ENCODE measurements at places on chromosomes 2 and 18. TPM values are rescaled to one million over a fixed set of nuclear protein-coding genes. Genes with fewer than 3 reads are reported as not detected.

GRCh38 chr2:232386490-232386739 lies 7.9 kb downstream of the ALPP start:
- no peak for DNase-seq

- DNase-seq: peak; percentile 9
Measured at GRCh38 chr2:186068139-186068801, 329.7 kb downstream of the FSIP2 start.

- DNase-seq: no peak
Measured at GRCh38 chr2:220162320-220162719, 534.9 kb downstream of the SLC4A3 start.

DNA sequence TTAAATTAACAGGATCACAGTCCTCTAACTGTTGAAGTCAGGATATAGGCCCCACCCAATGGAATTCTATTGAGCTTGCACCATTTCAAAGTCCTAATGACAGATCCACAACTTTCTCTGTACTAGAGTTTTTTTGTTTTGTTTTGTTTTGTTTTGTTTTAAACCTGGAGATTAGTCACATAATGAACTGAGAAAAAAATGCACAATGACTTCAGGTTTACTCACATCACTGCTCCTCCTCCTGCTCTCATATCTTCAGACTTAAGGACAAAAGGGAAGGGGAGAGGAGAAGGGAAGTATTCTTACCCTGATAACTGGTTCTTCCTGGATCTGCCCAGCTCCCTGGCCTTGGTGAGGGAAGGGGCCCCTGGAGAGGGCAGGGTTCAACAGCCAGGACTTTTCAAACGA lies 208.2 kb upstream of the EPHA4 start:
- no peak for DNase-seq

DNA sequence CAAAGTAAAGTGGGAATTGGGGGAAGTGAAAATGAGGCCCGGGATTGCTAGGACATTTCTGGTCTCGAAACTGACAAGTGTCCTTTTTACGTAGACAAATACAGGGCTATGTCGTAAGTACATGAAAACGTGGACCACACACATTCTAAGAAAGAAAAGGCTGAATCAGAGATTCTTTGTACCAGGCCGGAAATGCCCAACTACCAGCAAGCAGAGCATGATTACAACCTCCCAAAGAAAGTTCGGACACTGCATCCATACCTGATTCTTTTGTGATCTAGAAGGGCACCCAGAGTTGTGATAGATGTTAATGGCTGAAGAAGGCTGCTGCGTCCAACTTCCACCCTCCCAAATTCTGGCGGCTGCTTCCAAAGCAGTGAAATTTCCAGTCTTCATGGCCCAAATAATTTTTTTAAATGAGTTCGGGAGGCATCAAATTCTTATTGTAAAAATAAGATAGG lies 1.7 kb downstream of the RBMS1 start:
- peak; percentile 28 for DNase-seq

GRCh38 chr2:36147670-36148390 lies 207.7 kb upstream of the CRIM1 start:
- DNase-seq: no peak

- DNase-seq: no peak
Measured at GRCh38 chr2:186347472-186347871, 138.6 kb upstream of the ZC3H15 start.

GRCh38 chr18:77178559-77178958 lies 46.0 kb upstream of the MBP start:
- DNase-seq: no peak

GRCh38 chr2:218397463-218397819 lies 2.2 kb upstream of the CTDSP1 start:
- DNase-seq: no peak

DNA sequence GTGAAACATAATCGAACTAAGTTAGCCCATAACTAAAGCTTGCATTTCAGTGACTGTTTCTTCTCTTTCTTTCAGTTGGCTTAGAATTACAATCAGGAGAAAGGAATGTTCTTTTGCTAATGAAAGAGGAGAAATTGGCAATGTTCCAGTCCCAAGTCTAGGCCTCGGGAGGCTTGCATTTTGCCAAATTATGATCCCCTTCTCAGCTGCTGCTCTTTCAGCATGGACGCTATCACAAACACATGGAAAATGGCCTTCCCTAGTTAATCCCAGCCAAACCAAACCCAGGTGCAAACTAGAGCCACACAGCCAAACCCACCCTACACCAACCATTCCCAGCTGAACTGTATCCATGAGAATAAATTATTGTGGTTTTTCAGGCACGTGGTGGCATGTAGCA lies 605.2 kb upstream of the LRRTM4 start:
- DNase-seq: no peak

DNA sequence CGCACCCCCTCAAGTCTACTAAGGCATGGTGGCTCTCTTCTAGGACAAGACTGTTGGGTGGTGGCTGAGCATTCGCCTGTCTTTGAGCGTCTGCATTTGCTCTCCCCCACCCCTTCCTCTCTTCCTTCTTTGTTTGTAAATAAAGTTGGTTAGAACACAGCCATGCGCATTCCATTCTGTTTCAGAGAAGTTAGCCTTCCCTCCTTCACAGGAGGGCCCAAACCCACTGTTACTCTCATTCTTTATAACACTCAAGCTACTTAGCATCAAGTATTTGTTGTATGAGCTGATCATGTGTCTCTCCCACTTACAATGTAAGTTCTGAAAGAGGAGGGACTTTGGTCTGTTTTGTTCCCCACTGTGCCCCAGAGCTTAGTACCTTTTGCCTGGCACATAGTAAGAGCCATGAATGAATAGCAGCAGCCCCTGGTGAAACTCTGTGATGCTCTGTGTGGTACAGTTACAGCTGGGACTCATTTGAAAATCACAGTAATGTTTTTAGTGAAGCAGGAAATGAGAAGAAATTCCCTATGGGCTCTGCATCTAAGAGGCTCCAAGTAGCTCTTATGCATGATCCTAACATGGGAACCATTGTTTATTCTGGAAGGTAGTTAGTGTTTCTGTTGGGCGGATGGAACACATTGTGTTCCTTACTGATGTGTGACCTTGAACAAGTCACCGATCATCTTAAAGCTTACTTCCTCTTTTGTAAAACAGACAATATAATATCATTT lies 7.7 kb downstream of the MGAT5 start:
- no peak for DNase-seq

GRCh38 chr2:134421556-134422328 lies 167.9 kb downstream of the MGAT5 start:
- DNase-seq: no peak

DNA sequence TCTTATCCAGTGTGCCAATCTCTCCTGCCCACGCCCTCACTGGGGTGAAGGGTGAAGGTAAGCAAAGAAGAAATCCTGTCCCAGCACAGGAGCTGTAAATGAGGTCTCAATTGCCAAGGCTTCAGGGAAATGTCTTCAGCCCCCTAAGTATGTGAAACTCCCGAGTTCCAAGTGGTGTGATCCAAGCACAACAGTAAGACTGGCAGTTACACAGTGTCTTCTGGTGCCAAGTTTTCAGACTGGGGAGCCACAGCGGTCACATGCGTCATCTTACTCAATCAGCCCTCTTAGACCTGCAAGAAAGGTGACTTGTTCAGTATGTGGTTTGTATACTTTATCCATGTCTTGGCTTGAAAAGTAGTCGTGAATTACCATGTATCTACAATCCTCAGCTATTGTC lies 55.0 kb upstream of the SPRED2 start:
- DNase-seq: no peak

GRCh38 chr2:148971547-148971946 lies 67.0 kb upstream of the LYPD6B start:
- no peak for DNase-seq

DNA sequence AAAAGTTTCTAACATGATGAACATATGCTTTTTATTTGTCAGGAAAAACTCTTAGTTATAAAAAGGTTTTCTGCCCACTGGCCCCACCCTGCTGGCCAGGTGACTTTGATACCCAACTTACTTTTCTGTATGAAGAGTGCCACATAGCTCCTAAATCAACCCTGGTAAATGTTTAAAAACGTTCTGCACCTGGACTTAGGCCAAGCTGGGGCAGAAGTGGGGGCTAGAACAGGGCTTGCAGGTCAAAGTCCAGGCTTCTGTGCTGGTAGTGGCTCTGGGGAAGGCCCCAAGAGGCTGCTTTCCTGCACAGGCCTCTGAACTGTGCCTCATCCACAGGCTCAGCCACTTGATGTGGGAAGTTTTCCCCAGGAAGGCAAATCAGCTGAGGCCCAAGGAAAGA lies 171.7 kb downstream of the ANKRD30B start:
- DNase-seq: no peak

GRCh38 chr2:85554980-85555612 lies 6.2 kb downstream of the GGCX start:
- no peak for DNase-seq

DNA sequence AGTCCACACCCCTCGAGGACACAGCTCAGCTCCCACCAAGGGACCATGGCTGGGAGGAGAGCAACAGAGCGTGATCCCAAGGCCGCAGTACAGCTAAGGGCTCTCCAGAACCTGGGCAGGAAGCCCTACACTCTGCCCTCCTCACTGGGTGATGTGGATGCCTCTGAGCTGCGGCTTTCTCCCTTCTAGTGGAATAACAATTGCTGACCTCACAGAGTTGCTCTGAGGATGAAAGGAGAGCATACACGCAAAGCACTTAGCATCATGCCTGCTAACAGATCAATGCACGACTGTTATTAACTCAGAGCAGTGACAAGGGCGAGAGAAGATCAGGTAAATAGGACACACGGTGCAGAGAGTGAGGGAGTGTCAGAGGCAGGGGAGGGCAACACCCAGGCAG lies 74.2 kb downstream of the ZFP36L2 start:
- no peak for DNase-seq

GRCh38 chr2:148933456-148933855 lies 58.4 kb downstream of the KIF5C start:
- no peak for DNase-seq

DNA sequence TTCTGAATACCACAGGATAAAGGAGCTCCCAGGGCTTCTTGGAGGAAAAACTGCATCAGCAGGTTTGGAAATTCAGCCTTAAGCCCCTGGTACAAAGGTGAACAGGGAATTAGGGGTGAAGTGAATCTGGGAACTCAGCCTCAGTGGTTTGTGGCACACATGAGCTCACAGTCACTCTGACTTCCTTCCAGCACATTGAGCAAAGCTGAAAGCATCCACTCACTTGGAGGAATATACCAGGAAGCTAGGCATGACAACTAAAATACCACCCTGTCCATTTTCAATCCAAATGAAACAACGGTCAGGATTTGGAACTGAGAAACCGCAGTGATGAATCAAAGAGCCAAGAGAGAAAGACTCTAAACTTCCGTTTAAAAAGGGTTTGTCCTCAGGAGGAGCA lies 216.1 kb downstream of the ICOS start:
- DNase-seq: no peak

GRCh38 chr18:24263050-24263449 lies 124.2 kb downstream of the CABYR start:
- no peak for DNase-seq

GRCh38 chr2:157363612-157364101 lies 38.0 kb upstream of the ERMN start:
- DNase-seq: no peak

DNA sequence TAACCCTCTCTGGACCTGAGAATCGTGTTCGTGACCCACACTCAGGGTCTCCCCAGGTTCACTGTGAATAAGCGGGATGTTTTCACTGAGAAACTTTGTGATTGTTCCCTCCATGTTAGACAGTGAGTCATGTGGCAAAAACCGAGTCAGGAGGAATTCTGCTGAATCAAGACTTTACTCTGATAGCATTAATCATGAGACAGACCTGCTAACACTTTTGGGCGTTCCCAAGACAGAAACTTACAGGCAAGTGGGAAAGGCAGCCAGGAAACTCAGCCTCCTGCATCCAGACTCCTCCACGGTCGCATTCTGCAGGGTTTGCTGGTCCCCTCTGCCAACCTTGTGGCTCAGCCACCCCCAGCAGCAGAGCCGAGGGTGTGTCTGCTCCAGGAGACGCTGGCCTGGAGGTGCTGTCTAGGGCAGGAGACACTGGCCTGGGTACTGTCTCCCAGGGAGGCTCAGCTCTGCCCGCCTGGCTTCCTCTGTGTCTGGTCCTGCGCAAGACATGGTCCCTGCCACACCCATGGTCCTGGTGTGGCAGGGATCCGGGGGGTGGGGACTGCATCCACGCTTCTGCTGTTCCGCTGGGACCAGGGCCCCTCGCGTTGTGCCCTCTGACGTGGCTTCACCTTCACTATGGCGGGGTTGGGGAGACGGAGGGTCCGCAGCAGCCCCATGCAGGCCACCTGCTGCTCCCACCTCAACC lies 177.4 kb downstream of the TWIST2 start:
- DNase-seq: no peak

- no peak for DNase-seq
Measured at GRCh38 chr2:200622106-200622505, 36.3 kb downstream of the AOX1 start.

GRCh38 chr2:42812899-42813479 lies 20.6 kb upstream of the HAAO start:
- no peak for DNase-seq

DNA sequence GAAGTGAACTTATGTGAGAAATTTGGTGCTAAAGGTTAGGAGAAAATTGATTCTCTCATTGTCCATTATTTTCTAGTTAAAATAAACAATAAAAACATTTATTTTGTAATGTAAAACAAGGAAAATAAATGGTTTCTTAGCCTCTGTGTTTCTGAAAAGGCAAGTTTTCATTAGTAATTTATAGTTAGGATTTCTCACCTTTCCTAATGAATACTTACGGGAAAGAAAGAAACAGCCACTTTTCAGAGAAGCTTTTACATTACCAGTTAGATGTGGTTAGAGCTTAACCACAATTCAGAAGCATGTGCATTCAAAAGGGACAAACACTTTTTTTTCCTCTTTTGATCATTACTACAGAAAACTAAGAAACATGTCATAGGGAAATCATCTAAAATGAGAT lies 18.8 kb downstream of the NEMP2 start:
- no peak for DNase-seq

GRCh38 chr2:85986121-85986520 lies 97.3 kb upstream of the ST3GAL5 start:
- no peak for DNase-seq

DNA sequence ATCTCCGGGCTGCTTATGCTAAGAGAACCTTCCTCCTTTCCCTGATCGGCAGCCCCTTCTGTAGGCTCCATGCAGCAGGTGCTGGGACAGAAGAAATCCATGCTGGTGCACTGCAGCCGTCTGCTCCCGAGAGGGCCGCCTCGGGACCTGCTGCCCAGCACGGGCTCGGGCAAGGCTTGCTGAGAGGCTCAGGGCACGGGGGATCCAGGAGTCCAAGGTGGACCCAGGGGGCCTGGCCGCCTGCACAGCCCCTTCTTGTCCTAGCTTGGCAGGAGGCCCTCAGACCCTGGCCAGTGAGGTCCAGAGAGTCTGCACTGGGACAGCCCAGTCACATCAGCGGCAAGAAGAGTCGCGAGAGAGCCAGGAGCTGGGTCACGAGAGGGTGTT lies 13.3 kb upstream of the DUSP2 start:
- DNase-seq: no peak

GRCh38 chr2:120986898-120987650 lies 251.4 kb downstream of the GLI2 start:
- DNase-seq: no peak

The SCN9A gene
- polyA plus RNA-seq: 1.4 TPM

The KRCC1 gene
- polyA plus RNA-seq: 50.7 TPM

The CLEC4F gene
- polyA plus RNA-seq: not detected

The CNTNAP5 gene
- not detected for polyA plus RNA-seq

The CCDC68 gene
- polyA plus RNA-seq: 6.9 TPM

The ARL4C gene
- 48.8 TPM for polyA plus RNA-seq

The GCG gene
- not detected for polyA plus RNA-seq

The CAPN14 gene
- polyA plus RNA-seq: 0.13 TPM

The CACNB4 gene
- polyA plus RNA-seq: 14.4 TPM

The KHK gene
- 60.6 TPM for polyA plus RNA-seq

The UGT1A4 gene
- polyA plus RNA-seq: not detected

The VWA3B gene
- polyA plus RNA-seq: 0.43 TPM
